ENCODE measurements at places on chromosomes 11 and 22.

- no peak for DNase-seq
Measured at GRCh38 chr22:48070760-48071159, 1308.3 kb downstream of the TBC1D22A start.

GRCh38 chr11:11740073-11740702, 101.6 kb upstream of the USP47 start:
- DNase-seq = no peak

DNA sequence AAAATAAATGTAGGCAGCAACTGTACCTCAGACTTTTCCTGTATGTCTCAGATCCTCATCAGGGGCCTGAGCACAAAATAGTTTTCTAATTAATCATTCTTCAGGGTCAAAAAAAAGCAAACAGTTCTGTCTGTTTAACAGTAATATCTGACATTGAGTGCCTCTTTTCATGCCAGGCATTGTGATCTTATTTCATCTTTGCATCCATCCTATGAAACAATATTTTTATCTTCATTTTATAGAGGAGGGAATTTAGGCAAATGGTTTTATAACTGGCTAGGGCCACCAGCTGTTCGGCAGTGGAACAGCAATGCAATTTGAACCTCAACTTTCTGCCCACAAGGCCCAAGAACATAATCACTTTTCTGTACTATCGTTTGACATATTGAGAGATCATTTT, 145.6 kb downstream of the WNT7B start:
- DNase-seq = no peak

DNA sequence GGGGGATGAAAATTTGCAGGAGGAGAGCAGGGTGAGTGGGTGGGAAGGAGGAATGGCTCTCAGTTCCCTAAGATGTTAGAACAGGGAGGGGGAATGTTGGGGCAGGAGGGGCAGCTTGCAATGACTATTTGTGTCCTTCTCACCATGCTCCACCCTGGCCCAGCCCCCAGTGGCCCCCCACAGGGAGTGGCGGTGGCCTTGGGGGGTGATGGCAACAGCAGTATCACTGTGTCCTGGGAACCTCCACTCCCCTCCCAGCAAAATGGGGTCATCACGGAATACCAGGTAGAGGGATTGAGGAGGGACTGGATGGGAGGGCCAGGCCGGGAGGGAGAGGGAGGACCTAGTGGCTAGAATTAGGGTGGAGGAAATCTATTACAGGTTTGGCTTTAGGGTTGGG, 10.2 kb downstream of the ROBO3 start:
- DNase-seq = no peak

DNA sequence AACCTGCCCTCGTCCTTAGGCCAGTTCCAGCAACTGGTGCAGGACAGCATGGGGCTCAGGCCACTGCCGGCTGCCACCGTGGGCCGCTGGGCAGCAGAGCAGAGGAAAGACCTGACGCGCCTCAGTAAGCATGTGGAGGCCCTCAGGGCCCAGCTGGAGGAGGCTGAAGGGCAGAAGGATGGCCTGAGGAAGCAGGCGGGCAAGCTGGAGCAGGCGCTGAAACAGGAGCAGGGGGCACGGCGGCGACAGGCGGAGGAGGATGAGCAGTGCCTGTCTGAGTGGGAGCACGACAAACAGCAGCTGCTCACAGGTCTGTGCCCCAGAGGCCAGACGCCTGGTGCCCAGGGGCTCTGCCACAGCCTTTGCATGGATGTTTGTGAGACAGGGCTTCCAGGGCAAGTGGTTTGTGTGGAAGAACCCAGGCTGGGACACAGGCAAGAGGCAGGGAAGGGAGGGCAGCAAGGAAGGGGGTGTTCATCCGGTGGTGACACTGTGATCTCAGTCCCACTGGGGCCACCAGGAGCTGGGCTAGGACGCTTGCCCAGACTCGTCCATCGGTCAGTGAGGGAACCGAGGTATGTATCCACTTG, 13.9 kb downstream of the CCDC157 start:
- no peak for DNase-seq

GRCh38 chr11:46331282-46331984, 15.8 kb upstream of the DGKZ start:
- DNase-seq = no peak

DNA sequence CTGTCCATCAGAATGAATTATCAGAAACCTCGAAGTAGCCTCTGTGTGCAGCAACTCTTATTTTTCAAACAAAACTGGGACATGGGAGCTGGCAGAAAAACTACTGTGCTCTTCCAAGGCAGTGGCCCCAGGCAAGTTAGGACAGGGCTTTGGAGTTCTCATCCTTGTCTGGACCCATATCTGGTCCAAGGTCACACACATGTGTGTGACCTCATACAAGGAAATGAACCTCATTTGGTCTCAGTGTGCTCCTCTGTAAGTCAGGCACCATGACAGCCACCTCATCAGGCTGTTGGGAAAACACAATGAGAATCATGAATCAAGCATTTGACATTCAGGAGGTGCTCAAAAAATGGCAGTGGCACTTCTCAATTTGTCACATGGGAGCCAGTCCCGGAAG, 25.8 kb downstream of the LARGE1 start:
- DNase-seq = no peak

DNA sequence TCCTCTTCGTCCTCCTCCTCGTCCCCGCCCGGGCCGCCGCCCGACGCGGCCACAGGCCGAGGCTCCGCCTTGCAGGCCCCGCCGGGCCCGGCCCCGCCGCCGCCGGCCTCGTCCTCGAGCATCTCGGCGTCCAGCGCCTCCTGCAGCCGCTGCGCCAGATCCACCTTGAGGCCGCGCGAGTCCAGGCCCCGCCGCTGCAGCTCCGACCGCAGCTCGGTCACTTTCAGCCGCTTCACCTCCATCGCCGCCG, 417 bp downstream of the HNRNPUL2 start:
- no peak for DNase-seq

GRCh38 chr11:74820763-74821162, 72.1 kb downstream of the RNF169 start:
- no peak for DNase-seq

GRCh38 chr11:69637198-69637940, 3.6 kb upstream of the CCND1 start:
- no peak for DNase-seq

- no peak for DNase-seq
Measured at GRCh38 chr22:27247701-27248434, 553.7 kb downstream of the MN1 start.

DNA sequence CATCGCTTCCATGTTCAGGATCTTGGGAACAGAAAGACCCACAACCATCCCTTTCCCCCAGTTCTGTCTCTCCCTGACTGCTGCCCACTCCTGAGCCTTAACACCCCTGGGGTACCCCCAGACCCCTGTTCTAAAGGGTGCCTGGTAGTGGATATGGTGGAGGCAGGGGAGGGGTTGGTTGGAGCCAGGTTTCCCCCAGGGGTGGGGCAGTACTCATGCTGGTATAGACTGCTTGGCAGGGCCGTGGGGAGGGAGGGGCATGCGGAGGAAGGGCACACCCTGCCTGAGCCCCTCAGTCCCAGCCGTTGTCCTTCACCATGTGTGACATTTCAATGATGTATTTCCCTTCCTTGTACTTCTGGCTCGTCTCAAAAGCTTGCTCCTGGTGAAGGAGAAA, 4.0 kb downstream of the YPEL4 start:
- no peak for DNase-seq

DNA sequence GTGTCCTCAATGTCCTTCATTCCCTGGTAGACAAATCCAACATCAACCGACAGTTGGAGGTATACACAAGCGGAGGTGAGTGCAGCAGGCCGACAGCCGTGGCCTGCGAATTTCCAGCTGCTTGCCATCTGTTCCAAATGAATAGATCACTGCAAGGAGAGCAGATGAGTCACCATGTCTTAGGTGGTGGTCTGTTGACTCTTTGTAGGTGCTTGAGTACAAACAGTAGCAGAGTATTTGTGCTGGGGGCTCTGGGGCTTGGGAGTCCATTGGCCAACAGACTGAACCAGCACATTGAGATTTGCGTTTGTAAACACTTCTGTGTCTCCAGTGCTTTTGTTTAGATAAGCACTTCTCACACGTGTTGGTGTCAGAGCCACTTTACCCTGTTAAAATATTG, 21.1 kb downstream of the EIF3L start:
- no peak for DNase-seq

- no peak for DNase-seq
Measured at GRCh38 chr22:48953830-48954229, 873.8 kb downstream of the BRD1 start.

DNA sequence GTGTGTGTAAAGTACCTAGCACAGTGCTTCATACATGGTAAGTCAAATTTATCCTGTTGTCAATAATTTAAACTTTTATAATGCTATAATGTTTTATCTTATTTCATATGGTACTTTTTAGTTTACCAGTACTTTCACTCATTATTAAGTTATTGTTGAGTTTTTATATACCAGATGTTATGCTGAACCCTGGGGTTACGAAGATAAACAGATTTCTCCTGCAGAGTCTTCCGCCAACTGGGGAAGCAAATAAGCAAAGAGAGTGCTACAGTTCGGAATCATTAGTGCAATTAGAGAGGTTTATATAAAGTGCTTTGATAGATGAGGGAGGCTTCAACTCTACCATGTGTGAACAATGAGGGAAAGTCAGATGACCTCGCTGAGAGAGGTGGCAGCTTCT, 362.3 kb downstream of the DYNC2H1 start:
- DNase-seq = no peak

DNA sequence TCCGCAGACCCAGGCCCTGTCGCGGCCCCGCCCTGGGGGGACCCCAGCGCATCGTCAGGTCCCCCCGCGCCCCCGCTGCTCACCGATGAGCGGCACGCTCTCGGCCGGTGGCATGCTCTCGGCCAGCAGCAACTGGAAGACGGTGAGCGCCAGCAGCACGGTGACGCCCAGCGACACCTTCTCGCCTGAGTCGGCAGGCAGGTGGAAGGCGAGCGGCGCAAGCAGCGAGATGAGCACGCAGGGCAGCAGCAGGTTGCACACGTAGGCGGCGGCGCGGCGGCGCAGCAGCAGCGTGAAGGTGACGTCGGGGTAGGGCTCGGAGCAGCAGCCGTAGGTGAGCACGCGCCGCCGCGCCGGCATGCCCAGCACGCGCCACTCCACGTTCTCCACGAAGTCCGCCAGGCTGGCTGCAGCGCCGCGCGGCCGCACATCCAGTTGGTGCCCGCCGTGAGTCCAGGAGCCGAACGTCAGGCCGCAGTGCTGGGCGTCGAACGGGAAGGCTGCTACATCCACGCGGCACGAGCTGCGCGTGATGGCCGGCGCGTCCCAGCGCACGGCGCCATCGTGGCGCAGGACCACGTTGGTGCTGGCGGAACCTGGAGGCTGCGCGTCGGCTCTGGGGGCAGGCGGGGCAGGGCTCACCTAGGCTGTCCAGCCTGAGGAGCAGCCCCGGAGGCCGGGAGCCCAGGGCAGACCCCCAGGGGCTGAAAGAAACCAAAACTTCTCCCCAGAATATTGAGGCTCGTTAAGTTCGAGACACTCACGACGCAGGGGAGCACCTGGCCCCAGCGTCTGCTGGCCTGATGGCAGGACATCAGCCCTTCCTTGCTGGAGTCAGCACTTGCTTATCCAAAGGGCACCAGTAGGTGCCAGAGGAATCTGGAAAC, 3.8 kb downstream of the CHRNA10 start:
- DNase-seq = no peak

DNA sequence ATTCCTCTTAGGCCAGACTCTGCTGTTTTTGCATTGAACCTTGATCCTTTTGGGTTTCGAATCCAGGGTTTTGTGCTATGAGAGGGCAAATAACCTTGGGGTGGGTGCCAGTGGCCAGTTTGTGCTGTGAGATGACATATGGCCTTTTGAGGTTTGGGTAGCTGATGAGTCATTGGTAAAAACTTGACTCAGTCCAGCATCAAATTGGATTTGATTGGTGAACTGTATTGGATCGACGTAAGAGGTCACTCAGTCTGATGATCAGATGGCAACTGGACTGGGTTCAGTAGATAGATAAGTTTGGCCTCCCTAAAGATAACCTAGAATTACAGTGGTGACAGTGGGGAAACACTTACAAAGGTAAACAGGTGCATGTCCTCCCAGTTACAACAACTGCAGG, 41.0 kb upstream of the XKR3 start:
- no peak for DNase-seq

GRCh38 chr11:96090711-96091110, 166.8 kb upstream of the MTMR2 start:
- no peak for DNase-seq

- DNase-seq = no peak
Measured at GRCh38 chr11:22006901-22007300, 186.0 kb upstream of the ANO5 start.

DNA sequence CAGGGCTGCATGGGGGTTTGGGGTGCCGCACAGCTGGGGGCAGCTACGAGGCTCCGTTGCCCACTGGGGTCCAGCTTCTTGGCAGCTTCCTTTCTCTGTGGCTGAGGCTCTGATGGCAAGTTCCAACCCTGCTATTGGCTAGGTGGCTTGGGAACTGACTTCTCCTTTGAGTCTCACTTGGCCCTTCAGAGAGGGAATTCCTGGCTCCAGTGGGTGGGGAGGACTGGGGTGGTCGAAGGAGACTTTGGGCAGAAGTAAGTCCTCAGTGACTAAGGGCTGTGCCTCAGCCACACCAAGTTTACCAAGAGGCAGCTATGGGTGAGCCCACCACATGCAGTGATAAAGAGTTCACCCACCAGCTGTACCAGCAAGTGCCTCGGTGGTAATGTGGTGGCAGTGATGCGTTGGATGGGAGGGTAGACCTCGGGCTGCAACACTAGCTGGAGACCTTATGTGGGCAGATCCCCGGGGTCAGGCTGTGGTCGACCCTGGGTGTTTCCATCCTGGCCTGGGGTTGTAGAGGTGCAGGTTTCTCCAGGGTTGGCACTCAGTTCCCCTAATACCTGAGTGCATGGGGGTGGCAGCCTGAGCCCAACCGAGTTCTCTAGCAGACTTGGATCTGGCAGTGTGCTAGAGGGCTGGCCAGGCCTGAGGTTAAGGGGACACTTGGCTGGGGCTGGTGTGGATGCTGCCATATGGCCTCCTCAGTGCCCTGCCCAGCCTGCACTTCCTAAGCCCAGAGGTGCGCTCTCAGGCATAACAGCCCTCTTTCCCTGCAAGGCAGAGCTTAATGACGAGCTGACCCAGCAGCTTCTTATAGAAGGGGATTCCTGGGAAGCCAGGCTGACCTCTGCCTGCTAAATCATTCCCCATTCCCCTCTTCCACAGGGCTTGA, 197.0 kb upstream of the CADM1 start:
- DNase-seq = no peak

GRCh38 chr22:25626624-25626990, 62.1 kb downstream of the GRK3 start:
- no peak for DNase-seq

DNA sequence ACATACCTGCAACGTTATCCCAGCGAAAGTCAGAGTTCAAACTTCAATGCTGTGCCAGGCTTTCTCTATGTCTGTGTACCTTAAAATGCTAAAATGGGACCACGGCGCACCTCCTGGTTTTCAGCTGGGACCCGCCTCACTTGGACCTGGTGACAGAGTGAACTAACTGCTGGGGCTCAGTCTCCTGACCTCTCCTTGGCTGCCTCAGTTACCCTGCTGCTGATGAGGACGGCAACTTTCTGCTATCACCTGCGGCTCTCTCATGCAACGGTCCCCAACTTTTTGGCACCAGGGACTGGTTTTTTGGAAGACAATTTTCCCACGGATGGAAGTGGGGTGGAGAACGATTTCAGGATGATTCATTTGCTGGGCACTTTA, 402.8 kb downstream of the BRD1 start:
- no peak for DNase-seq
